Ecto neural progenitor cell (in vitro differentiated cells): ENCODE measurements at places on chromosomes 16 and 17.

- DNase-seq: no peak
Observed at GRCh38 chr16:56270828-56271227, 79.5 kb downstream of the GNAO1 start.

DNA sequence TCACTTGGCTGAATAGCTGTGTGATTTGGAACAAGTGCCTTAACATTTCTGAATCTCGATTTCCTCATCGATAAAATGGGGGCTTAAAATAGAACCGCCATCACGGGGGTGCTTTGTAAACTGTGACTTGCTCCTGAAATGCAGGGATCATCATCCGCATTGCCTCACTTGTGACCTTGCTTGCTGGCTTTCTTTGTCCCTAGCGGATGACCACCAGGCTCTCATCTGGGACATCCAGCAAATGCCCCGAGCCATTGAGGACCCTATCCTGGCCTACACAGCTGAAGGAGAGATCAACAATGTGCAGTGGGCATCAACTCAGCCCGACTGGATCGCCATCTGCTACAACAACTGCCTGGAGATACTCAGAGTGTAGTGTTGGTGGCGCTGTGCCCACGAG lies 11.9 kb upstream of the TACO1 start:
- DNase-seq: no peak

GRCh38 chr17:38584350-38584925 lies 21.3 kb downstream of the SRCIN1 start:
- DNase-seq: peak; percentile 89

GRCh38 chr17:5587438-5588032 lies 3.2 kb upstream of the NLRP1 start:
- no peak for DNase-seq

DNA sequence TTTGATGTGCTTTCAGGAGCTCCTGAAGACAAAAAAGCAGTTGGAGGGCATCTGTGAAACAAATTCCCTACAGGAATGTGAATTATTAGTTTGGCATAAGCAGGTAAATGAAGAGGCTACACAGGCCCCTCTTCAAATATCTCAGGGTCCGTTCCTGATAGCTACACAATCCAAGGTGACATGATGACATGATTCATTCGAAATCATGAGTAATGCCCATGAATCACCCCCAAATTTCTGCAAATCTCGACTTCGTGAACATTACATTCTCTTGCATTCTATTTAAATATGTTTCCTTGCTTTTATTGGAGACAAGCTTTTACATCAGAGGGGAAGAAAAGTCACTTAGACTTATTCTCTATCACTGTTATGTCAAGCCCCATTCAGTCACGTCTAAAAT lies 22.3 kb downstream of the GAN start:
- DNase-seq: no peak

DNA sequence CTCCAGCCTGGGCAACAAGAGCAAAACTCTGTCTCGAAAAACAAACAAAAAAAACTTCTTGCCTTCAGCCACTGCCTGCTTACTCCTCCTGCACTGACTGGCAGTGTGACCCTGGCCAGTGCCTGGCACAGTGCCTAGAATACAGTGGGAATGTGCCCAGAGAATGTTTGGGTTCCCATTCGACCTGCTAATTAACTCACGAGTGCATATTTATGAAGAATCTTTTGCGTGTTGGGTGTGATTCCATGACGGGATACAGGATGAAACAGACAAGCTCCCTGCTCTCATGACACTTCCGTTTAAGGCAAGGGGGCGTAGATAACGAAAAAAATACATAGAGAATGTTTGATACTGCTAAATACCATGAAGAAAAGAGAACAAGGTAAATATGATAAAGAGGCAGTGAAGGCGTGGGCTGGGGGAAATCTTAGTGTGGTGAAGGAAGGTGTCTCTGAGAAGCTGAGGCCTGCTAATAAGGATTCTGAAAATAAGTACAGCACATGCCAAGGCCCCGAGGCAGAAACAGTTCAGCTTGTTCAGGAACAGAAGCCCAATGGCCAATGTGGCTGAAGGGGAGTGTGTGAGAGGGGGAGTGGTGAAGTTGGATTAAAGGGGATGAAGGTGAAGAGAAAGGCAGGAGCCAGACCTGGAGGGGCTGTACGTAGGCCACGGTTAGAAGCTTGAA lies 4.3 kb downstream of the ABI3 start:
- no peak for DNase-seq

DNA sequence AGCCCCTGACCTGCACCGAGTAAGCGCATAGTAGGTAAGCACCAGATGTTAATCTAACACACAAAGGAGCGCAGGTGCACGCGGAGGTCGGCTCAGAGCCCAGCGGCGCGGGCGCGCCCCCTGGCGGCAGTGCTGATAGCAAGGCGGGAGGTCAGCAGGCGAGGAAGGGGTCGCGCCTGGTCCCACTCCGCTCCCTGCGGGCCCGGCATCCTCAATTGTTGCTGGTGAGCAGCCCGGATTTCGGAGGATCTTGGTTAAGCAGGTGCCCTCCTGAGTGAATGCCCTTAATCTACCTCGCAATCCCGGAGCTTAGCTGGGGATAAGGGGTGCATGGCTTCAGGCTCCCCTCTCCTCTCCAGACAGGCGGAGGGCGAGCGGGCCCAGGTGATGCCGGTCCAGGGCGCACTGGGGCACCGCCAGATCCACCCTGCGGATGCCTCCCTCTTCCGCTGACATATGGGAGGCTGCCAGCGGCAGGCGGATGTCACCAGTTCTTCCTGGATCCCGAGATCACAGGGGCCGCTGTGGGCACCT lies 4.0 kb upstream of the WNT3 start:
- DNase-seq: no peak

DNA sequence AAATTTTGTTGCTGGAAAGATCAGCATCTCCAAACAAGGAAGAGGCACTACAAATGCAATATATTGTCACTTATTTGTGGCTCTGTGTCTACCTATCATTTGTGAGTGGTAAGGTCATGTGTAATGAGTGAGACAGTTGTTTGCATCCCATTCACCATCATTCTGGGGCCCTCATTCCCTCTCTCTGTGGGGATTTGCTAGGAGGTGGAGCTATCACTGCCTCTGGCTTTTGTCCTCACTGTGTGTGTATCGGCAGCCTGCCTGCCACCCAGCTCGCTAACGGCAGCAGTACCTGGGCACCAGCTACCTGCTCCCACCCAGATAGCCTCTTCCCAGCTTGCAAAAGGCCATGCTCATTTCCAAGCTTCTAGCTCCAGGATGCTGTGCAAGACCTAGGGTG lies 379.2 kb upstream of the ZFHX3 start:
- no peak for DNase-seq
